LNCaP clone FGC (cell line): ENCODE measurements at places on chromosomes 16 and 17.

DNA sequence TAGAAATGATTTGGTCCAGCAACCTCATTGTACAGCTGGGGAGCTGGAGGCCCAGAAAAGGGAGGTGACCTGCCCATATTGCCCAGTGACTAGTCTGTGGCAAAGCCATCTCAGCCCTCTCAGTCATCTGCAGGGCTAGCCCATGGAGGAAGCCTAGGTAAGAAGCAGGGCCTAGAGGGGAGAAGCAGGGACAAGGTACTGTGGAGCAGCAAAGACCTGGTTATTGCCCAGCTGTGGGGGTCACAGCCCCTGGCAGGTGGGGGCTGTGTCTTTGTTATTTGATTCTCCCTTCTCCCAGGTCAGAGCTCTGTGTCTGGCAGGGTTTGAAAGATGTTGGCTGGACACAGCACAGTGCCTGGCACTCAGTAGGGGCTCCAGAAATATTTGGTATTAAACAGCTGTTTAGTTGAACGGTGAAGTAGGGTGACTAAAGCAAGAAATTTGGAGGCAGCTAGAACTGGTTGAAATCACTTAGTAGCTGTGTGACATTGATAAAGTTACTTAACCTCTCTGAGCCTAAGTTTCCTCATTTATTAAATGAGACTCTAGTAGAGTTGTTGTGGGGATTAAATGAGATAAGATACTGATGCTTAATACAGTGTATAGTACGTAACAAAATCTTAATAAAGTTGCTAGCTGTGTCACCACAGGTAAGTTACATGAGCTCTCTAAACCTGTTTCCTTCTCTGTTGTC lies 17.3 kb downstream of the CCR7 start:
- DNase-seq = no peak

DNA sequence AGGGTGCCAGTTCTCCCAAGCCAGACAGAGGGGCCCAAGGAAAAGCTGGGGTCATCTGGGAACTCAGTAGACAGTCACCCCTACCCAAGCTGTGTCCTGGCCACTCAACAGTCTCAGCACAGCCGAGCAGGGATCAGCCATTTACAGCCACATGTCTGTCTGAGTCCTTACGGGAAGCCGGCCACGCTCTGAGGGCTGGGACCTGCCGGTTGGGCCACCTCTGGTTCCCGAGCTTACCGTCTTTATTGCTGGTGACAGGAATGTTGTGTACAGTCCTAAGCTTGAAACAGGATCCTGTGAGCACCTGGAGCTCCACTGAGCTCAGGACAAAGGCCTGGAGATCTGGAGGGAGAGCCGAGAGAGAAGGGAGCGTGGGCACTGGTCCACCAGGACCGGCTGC lies 59.8 kb downstream of the TIMM22 start:
- no peak for DNase-seq

DNA sequence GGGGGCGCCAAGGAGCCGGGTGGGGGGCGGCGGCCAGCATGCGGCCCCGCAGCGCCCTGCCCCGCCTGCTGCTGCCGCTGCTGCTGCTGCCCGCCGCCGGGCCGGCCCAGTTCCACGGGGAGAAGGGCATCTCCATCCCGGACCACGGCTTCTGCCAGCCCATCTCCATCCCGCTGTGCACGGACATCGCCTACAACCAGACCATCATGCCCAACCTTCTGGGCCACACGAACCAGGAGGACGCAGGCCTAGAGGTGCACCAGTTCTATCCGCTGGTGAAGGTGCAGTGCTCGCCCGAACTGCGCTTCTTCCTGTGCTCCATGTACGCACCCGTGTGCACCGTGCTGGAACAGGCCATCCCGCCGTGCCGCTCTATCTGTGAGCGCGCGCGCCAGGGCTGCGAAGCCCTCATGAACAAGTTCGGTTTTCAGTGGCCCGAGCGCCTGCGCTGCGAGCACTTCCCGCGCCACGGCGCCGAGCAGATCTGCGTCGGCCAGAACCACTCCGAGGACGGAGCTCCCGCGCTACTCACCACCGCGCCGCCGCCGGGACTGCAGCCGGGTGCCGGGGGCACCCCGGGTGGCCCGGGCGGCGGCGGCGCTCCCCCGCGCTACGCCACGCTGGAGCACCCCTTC lies 484 bp downstream of the FZD2 start:
- no peak for DNase-seq

DNA sequence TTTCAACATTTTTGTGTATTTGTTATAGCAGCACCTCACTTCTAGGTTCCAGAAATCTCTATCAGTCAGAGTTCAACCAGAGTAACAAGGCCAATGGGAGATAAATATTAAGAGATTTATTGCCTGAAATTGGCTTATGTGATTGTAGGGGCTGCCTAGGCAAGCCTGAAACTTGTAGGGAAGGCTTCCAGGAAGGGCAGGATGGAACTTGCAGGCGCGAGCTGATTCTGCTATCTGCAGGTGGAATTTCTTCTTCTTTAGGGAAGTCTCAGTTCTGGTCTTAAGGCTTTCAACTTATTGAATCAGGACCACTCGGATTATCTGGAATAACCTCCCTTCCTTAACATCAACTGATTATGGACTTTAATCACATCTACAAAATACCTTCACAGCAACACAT lies 199.5 kb upstream of the NLRP1 start:
- DNase-seq = no peak

DNA sequence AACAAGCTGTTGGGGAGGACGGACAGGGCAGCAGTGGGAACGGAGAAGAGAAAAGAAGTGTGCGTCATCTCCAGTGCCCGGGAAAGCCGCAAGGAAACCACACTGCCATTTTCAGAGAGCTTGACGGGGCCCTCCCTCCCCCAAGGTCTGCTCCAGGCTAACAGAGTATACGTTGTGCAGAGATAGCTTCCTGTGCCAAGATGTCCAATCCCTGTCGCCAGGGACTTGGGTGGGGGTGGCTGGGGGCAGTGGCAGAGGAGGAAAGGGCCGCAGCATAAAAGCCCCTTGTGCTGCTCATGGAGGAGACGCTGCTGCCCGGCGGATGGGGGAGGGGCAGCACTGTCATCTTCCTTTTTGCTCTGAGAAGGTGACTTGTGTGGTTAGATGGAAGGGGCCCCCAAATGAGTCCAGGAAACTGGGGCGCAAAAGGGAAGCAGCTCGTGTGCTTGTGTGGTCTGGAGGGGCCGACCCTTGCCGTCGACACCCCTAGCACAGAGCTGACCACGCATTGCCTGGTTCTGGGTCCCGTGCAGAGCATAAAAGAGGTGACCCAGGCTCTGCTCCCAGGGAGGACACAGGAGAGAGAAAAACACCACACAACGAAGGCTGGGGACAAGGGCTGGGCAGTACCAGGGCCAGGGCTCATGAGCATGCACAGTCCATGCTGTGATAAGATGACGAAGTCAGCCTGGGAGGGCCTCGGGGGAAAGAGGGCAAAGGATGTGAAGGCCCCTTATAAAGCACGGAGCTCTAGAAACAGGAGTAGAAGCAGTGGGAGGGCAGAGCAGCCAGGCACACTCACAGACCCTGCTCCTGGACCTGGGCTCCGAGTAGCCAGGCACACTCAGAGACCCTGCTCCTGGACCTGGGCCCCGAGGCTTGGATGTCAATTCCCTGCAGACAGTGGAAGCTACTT lies 372.7 kb downstream of the SLC39A11 start:
- no peak for DNase-seq
